ENCODE measurements at places on chromosomes 6 and 20.

- DNase-seq = no peak
These were observed 55.2 kb upstream of the TBC1D7 start for GRCh38 chr6:13383328-13384163.

DNA sequence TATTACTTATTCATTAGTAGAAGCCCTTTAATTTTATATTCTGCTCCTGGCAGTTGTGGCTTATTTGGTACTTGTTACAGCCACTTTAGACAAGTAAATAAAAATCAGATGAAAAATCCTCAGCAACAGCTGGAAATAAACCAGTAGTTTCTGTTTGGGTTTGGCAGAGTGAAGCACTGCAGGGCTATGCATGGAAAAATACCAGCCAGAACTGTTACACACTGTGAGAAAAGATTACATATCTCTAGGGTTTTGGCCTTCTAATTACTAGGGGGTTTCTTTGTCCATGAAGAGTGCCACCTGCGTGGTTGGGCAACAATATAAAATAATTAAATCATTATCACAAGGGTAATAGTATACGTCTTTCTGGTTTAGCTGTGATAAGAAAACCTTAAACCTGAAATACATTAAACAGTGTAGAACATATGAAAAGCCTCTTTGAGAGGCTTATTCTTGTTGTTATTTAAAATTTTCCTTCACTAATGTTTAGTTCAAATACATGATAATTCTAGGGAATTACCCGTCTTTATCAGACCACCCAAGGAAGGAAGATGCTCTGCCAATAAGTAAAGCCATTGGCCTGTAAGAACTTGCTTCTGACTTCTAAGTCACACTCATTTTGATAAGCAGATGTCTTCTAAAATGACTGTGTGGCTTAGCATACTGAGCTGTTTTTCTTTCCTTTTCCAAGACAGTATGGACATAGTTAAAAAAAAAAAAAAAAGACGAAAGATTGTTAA is 320.0 kb upstream of the FLRT3 start:
- DNase-seq = no peak

DNA sequence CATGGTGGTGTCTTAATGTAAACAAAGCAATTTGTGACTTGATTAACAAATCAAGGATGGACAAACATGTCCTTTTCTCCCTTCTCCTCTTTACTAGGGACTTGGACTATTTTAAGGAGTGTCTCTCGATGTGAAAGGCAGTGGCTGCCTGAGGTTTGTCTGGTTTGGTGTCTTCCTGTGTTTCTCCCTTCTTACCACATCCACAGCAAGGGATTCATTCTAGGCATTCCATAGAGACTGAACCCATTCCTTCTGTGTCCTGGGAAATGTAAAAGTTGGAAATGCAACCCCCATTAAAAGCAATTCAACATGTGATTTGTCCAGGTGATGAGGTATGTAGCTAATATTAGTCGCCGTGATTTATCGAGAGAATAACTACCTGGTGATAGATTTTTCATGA is 15.9 kb downstream of the NRN1 start:
- DNase-seq = no peak

DNA sequence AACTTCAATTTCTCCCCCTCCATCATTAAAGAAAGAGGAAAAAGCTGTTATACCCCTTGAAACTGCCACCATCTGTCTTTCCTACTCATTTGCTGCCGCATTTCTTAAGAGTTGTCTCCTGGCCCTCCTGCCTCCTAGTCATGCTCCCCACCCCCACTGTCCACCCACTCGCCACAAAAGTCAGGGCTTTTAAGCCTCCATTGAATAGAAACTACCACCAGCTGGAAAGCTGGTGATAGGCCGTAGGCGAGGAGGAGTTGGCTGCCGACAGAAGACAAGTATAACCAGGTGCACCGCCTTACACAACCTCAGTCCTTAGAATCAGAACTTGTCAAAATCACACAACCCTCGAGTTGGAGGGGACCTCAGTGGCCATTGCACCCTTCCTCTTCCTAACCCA is 67.6 kb downstream of the B3GAT2 start:
- no peak for DNase-seq

DNA sequence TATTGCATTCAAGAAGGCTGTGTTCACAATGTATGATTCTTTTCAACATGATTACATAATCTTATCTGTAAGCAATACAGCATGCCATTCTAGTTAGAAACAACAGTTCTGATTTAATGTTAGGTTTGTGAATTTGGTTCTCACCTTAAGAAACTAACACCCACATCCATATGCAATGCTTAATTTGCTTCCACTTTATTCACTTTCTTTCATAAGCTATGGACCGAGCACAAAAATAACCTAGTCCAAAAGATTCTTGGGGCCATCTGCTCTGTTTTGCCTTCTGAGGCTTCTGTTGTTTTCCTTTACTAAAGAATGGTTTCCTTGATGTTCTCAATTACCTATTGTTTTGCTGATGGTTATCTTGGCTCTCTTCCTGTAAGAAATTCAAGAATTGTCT is 258.2 kb downstream of the EYS start:
- DNase-seq = no peak

- no peak for DNase-seq
These were observed 113.0 kb downstream of the DST start for GRCh38 chr6:56529594-56530191.

DNA sequence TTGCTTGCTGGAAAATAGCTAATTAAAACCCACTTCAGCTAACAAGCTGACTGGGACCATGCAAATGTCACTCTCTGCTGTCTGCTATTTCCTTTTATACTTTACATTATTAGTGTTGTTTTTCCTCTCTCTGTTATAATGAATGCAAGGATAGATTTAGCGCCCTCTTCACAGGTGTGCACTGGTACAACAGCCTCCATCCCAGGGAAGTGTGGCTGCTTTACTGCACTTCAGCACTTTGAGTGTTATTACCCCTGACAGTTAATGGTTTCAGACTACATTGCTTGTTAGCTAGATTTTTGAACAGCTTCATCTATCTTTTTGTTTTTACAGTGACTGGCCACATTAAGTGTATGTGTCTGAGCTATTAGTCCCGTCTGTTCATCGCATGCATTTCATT is 405.7 kb downstream of the RNF144B start:
- no peak for DNase-seq

GRCh38 chr6:146420255-146420654 is 123.4 kb upstream of the RAB32 start:
- DNase-seq = no peak

DNA sequence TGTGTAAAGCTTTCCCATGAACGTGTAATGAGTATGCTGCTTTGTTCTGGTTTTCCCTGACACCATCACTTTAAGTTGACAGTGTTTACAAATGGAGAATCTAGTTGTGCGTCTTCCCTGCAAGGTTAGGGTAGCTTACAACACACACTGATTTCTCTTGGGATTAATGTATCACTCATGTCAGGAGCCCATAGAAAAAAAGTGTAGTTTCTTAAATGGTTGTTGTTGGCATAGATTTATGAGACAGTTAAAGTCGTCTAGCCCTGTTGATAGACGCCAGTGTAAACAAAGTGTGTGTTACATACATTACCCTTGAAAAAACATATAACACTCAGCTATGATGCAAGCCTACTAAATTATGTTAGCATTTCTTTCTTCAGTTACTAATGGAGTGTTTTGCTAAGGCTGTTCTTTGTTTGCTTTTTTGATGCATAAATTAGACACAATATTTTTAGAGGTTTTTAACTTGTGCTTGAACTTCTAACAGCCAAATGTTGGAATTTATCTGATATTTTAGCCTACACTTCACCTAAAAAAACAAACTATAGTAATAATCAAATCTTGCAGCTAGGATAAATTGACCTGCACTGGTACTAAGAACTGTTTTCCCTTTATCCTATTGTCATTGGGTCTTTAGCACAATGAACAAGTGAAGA is 88.6 kb downstream of the RNF217 start:
- no peak for DNase-seq

GRCh38 chr6:131631625-131632289 is 3.7 kb upstream of the MED23 start:
- no peak for DNase-seq

DNA sequence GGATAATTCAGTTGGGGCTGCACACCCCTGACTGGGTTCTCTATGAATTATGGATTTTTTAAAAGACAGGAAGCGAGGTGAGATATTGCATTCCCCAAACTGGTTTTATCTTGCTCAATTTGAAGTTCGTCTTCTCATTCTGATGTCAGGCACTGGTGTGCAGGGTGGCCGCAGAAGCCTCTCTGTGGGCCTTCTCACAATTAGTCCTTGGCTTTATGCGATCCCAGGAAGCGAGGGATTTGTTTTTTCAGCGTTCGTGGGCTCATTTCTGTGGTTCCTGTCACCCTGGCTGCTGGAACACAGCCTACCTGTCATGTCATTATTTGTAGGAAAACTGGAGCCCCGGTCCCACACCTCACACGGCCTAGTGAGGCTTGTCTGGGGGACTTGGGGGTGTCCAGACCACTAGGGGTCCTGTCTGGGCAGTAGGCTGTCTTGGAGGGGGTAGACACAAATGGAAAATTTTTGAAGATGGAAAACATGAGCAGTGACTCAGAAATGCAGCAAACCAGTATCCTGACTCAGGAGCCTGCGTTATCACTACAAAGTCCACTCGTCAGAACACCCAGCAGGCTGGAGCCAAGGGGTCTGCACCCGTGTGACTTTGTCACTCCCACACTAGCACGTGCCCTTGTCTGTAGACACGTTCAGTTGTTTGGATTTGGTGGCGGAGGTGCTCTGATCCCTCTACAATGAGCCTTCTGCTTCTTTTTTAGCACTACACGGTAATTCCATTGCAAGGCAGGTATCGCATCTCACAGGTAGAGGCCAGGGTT is 42.2 kb downstream of the GNAS-AS1 start:
- DNase-seq = no peak

DNA sequence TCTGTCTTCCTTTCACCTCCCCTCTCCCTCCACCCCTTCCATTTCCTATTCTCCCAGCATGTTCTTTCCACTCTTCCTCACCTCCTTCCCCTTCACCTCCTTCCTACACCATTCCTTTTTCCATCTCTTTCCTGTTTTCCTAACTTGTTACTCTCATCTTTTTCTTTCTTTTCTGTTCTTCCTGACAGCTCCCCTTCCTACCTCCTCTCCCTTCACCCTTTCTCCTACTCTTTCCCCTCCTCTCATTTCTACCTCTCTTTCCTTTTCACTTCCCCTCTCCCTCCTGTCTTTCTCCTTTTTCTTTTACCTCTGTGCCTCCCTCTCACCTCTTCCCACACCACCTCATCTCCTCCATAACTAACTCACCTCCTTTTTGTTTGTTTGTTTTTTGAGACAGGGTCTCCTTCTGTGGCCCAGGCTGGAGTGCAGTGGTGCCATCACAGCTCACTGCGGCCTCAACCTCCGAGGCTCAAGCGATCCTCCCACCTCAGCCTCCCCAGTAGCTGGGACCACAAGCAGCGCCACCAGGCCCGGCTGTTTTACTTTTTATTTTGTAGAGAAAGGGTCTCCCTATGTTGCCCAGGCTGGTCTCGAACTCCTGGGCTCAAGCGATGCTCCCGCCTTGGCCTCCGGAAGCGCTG is 864 bp upstream of the ARFGEF2 start:
- no peak for DNase-seq

- DNase-seq = no peak
These were observed 289.0 kb downstream of the SYNE1 start for GRCh38 chr6:152348116-152348515.

GRCh38 chr6:91802431-91802830 is 1215.6 kb upstream of the MAP3K7 start:
- DNase-seq = no peak

DNA sequence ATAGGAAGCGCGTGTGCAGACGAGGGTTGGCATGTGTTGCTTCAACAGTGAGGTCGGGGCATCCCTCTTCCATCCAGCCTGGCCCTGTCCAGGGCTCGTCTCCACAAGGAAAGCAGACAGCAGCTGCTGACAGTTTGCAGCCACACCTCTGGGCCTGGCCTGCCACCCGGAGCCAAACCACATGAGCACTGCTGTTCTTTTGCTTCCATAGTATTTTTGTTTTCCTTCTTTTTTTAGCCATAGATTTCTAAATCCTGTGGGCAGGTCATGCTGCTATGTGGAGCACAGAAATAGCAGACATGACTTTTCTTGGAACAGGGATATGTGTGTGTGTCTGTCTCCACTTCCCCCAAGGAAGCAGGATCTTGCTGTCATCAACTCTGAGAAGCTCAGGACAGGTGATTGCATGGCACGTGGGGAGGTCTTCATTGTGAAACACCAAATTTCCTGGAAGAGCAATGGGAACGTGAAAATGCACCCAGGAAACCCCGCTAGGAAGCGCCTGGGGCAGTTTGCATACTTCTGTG is 167.4 kb downstream of the DTNBP1 start:
- no peak for DNase-seq

DNA sequence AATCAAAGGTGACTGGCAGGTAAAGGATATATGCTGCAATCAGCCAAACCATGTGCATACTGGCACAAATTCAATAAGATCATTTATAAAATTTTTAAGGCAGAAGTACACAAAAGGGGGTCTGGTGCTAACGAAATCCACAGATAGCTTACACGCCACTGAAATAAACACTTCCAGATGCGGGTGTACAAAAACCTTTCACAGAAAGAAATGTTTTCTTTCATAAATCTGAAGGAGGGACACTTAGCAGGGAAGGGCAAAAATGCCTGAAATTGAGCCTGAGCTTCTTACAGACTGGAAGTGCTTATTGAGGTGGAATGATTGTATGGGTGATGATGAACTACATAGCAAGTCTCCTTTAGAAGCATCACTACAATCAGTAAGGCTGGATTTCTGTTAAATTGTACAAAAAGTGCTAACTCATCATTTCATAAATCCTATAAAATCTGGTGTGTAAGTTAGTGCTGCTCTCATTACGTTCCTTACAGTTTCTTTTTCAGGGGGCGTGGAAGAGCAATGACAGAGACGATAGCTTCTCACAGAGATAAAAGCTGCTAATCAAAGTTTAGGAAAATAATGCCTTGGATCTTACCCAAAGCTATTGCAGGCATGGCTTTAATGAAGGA is 409.3 kb upstream of the RUNX2 start:
- no peak for DNase-seq

Data from epithelial cell of proximal tubule (primary cell).